ENCODE measurements at places on chromosomes 3 and 15.

DNA sequence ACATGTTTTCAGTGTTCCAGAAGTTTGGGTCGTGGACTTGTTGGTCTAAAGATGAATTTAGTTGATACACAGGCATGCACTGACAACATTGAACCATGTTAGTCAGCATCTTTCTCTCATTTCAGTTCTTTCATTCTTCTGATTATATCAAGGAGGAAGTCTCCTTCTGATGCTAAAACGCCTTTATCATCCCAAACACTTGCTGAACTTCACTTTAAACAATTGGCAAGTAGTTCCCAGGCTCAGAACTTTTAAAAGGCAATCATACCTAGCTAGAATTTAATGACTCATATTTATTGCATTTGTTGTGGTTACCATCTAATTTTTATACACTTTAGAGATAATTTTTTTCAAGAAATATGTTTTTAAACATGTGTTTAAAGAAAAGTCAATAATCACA, 15.9 kb downstream of the LMCD1 start:
- no peak for DNase-seq

- no peak for DNase-seq
Observed at GRCh38 chr15:68080334-68080733, 26.2 kb downstream of the PIAS1 start.

DNA sequence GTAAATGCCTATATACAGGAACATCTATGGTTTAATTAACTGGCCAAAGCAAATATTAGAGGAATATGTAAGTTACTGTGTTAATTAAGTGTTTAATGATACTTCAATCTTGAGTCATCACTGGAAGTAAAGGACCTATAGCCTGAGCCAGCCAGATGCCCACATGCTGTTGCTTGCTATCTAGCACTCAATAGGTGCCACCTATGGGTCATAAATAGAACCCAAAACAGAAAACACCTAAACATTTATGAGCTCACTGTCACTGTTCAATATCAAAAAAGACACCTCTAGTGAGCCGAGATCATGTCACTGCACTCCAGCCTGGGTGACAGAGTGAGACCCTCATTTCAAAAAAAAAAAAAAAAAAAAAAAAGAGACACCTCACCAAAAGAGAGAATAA, 48.4 kb upstream of the IP6K2 start:
- DNase-seq: no peak

GRCh38 chr3:71030748-71031147, 552.8 kb downstream of the FOXP1 start:
- DNase-seq: no peak

GRCh38 chr3:121992601-121993560, 29.2 kb downstream of the ILDR1 start:
- no peak for DNase-seq

GRCh38 chr3:132758740-132759139, 36.5 kb upstream of the NPHP3 start:
- no peak for DNase-seq

- DNase-seq: no peak
Observed at GRCh38 chr3:189799366-189799765, 168.2 kb downstream of the TP63 start.

GRCh38 chr3:46484388-46484787, 13.4 kb upstream of the RTP3 start:
- DNase-seq: no peak

DNA sequence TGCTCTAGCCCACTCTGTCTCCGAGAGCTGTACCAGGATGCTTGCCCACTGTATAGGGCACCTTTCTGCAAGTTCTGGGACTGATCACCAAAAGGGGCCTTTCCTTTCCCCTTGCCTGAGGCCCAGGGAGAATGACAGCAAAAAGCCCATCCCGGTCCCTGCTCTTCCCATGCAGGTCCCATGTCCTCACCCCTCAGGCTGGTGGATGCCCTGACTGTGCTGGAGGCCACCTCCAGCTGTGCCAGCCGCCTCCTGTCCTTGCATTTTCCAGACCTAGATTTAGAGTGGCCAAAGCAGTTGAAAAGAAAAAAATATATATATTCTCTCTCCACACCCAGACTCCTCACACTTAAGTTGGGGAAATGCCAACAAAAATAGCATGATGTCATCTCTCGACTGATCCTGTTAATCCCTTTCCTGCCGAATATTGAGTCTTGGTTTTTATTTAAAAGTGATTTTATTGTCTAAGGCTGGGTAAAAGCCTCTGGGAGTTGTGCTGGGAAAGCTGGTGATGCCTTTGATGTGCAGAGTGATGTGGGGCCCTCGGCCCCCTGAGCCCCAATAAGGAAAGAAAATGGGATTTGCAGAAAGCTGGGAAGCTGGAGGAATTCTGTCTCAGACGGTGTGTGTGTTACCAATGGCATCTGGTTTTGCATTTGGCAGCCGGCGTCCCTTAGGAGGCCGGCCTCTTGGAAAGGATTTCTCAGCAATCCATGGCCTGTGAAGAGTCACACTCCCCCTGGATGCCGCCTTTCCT, 29.3 kb upstream of the TPM1 start:
- no peak for DNase-seq

DNA sequence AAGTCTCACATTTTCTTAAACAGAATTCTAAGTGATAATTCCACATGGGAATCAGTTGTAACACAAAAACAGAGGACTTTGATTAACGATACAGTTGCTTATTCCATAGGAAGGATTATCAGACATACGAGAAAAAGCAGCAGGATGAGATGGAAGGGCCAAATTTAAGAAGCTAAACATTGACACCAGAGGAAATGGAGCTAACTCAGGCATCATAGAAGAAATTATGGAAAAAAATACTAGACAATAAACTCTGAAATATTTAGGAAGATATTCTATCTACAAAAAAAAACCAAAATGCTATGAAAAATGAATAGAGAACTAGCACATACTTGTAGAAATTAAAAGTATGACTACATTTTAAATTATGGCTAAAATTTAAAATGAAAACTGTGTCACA, 776.1 kb downstream of the ROBO1 start:
- DNase-seq: no peak

DNA sequence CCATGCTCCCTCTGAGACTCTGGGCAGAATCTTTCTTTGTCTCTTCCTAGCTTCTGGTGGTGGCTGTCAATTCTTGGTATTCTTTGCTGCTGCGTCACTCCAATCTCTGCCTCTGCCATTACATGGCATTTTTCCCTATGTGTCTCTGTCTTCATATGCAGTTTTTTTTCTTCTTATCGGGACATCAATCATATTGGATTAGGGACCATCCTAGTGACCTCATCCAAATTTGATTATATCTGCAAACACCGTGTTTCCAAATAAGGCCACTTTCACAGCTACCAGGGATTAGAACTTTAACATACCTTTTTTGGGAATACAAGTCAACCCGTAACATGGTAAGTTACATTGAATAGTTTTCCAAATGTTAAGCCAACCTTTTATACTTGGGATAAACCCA, 358.2 kb upstream of the FRG2C start:
- DNase-seq: no peak

DNA sequence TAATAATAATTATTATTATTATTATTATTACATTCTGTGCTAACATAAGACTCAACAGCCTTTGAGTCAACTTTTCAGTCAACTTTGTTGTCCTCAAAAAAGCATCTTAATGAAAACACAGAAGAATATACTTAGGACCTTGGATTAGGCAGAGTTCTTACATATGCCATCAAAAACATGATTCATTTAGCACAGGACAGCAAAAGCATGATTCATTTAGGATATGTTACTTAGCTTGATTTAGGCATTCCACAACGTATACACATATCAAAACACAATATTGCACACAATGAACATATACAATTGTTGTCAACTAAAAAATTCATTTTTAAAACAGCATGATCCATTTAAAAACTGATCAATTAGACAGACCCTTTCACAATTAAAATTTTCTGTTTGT, 213.0 kb downstream of the FMN1 start:
- no peak for DNase-seq

DNA sequence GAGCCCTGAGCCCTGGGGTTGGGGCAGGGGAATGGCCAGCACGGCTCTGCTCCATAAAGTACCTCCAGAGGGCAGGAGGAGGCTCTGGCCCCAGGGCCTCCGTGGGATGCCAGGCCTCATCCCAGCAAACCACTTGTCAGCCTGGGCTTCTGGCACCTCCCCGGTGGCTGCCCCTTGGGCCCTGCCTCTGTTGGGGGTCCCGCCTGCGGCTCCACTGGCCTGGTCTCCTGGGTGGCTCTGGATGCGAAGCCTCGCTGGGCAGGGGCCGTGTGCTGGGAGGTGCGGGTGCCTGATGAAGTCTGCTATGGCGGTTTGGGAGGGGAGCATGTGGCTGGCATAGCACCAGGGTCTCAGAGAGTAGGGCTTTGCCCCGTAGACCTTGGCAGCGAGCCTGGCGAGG, 37.6 kb downstream of the PLXNA1 start:
- DNase-seq: no peak

DNA sequence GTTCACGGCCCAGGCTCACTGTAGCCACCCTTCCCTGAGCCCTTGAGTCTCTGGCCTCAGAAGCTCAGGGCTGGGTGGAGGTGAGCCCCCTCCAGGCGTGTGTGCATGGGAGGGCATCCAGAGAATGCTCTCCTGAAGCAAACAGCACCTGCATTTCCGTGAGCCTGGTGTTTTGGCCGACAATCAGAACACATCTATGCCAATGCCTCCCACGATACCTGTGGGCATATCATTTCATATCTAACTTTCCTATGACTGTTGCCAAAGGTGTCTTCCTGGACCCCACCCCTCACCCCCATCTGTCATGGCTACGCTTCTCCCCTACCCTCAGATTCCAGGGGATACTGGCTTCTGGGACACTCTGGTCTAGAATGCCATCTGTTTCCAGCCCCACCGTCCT, 53.3 kb upstream of the RAB6B start:
- DNase-seq: no peak

DNA sequence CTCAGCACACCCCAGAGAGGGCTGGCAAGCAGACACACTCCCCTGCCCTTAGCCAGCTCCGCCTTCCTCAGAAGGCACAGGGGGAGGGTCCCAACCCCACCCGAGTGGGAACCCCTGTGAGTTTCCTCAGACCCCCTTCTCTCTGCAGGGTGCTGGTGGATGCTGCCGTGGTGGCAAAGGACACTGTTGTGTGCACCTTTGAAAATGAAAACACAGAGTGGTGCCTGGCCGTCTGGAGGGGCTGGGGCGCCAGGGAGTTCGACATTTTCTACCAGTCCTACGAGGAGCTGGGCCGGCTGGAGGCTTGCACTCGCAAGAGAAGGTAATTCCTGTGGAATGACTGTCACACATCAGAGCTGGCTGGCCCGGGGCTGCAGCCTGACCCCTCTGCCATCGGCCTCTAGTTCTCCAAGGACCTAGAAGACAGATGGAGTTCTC, 149.4 kb downstream of the LRRK1 start:
- no peak for DNase-seq

- DNase-seq: no peak
Observed at GRCh38 chr3:121924734-121925133, 30.5 kb downstream of the SLC15A2 start.

DNA sequence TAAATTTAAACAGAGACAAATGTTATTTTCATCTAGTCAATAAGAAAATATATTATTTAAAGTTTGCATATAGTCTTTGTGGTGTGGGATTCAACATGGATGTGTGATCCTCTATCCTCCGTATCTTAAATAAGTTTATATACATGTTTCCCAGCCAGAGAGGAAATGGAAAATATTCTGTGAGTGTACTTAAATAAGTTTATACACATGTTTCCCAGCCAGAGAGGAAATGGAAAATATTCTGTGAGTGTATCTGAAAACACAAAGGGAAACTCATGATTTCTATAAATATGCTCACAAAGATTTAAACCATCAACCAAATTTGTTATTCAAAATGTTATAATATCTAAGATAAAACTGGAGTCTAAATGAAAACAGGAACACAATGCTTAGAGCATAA, 110.0 kb upstream of the MELTF start:
- DNase-seq: no peak

- no peak for DNase-seq
Observed at GRCh38 chr3:127671523-127672428, 976 bp upstream of the ABTB1 start.

DNA sequence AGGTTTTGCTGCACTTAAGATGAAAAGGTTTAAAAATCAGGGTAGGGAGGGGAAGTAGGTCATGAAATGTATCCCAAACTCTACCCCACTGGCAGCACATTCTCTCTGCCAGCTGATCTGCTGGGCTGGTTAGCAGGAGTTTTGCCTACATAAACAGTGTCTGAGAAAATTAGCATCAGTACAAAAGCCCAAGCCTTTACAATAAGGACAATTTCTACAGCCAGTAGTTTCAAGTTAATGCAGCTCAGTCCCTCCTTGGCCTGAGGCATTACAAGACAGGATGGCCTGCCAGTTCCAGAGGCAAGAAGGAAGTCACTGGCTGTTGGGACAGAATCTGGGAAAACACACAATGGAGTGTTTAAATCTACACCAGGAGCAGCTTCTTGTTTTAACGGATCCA, 32.8 kb downstream of the NCEH1 start:
- no peak for DNase-seq

- DNase-seq: no peak
Observed at GRCh38 chr3:50524746-50525145, 21.3 kb upstream of the CACNA2D2 start.

DNA sequence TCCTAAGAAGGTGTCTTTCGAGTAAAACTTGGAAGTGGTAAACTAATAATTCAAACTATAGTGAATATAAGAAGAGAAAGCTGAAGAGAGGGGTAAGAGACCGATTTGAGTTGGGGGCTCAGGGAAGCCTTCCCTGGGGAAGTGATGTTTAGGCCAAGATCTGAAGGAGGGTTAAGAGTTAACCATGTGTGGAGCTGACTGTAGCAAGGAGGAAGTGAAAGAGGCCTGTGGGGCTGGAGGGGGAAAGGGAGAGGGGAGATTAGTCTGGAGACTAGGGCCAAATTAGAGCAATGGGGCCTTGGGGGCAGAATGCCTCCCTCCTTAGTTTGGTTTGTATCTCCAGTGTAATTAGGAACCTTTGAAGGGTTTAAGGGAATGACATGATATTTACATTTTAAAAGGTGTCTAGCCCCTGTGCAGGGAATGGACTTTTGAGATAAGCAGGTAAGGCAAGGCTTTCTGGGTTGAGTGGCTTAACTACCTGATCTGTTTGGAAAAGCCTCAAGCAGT, 2.2 kb downstream of the ZNF592 start:
- no peak for DNase-seq

- DNase-seq: no peak
Observed at GRCh38 chr15:26382444-26383072, 390.3 kb downstream of the GABRB3 start.

GRCh38 chr3:151345859-151346258, 16.5 kb upstream of the P2RY13 start:
- DNase-seq: no peak

DNA sequence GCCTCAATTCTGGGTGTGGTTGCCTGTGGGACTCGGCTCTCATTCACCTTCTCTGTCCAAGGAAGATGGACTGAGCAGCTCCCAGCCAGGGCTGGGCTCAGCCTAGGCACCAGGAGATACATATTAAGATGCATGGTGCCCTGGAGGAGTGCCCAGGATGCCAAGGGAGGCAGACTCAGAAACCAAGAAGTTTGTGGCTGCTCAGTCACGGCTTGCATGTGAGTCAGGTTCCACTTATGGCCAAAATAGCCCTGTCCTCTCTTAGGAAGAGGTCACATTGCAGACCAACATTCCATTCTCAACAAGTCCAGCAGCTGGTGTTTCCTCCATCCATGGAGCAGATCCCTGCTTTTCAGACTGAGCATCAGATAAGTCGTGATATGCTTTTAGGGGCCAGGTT, 21.8 kb downstream of the CDCP1 start:
- no peak for DNase-seq

- DNase-seq: no peak
Observed at GRCh38 chr15:59131456-59131855, 26.5 kb downstream of the CCNB2 start.

- no peak for DNase-seq
Observed at GRCh38 chr3:129231331-129232119, 17.9 kb upstream of the COPG1 start.

Measured in frontal cortex (tissue), 4 donors.